ENCODE measurements at places on chromosomes 2 and 18.

DNA sequence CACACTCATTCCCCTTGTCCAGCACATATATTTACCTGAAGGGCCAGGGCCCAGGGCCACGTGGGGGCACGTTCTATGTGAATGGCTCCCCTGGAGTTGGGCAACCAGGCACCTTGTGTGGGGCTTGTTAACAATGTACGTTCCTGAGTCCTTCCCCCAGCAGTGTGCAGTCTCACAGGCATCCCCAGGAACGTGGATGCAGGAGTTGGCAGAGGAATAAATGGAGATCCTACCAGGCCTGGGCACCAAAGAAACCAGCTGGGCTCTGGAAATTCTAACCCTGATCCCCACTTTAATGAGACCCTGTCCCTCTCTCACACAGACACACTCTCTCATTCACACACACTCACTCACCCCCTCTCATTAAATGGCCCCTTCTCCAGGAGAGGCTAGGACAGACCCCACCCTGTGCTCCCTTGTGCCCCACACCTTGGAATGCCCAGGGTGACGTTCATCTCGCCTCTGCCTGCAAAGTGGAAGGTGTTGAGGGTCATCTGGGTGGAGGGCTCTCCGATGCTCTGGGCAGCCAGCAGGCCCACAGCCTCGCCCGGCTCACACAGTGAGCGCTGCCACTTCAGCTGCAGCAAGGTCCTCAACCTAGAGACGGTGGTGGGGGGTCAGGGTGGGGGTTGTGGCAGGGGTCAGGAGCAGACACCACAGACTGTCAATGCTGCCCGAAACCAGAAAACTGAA, 65.6 kb downstream of the POLR1A start:
- no peak for DNase-seq

DNA sequence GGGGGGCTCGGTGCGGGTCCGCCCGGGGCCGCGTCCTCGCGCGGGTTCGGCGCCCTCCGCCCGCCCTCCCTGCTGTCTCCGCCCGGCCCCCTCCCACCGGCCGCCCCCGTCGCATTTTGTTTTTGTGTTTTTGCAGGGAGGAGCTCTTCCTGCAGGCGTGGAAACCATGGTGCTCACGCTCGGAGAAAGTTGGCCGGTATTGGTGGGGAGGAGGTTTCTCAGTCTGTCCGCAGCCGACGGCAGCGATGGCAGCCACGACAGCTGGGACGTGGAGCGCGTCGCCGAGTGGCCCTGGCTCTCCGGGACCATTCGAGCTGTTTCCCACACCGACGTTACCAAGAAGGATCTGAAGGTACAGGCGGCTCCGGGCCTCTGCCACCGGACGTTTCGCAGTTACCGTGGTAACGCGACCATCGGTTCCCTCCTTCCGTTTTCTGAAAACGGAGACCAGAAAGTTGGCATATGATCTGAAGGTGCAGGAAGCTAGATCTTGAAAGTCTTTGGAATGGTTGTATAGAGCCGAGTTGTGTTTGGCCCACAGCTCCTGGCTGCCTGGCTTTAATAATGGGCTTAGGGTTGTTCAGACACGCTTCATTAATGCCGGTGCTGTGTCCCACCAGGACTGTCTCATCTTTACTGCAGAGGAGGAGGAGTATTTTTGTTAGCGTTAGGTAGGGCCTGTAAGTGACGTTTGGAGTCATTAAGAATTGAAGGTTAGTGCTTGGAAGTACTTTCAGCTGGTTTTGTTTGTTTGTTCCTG, 891 bp downstream of the KDM3A start:
- DNase-seq, result peak; percentile 67

DNA sequence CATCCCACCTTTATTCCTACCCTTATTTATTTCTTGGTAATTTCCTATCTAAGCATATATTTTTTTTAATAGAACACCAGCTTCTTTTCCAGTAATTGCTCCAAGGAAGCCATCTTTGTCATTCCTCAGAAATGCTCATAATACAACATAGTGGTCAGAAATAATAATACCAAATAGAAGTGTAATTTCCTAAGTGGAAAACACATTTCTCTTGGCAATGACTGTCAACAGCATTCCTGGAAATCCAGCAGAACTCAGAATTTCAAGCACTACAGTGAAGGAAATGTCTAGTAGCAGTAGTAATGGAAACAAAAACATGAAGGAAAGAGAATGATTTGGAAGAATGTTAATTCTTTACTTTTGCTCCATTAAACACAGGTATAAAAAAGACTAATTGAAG, 56.6 kb downstream of the GDF7 start:
- no peak for DNase-seq

DNA sequence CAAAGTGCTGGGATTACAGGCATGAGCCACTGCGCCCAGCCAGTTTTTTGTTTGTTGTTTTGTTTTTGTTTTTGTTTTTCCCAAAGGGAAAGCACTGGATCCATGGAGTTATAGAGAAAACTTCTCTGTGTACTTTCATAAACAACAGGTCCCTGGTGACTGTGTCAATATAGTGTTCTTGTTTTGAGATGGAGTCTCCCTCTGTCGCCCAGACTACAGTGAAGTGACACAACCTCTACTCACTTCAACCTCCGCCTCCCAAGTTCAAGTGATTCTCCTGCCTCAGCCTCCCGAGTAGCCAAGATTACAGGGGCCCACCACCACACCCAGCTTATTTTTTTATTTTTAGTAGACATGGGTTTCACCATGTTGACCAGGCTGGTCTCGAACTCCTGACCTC, 16.5 kb downstream of the USP34 start:
- no peak for DNase-seq

DNA sequence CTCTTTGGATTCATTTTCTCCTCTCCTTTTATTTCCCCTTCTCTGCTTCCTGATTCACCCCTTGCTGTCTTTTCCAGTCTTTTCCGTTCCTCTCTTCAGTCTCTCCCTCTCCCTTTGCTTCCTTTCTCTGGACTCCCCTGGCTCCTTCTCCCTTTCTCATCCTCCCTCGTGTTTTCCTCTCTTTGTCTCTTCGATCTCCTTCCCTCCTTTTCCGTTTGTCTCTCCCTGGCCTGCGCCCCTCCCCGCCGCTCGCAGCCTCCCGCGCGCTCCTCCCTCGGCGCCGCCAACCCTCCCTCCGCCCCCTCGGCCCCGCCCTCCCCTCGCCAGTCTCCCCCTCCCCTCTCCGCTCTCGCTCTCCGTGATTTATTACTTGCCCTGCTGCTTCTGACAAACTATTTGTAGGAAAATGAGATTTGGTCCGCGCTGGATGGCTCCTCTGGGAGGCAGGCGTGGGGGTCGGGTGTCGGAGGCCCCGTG, 46.0 kb upstream of the PAX8 start:
- DNase-seq, result peak; percentile 4

DNA sequence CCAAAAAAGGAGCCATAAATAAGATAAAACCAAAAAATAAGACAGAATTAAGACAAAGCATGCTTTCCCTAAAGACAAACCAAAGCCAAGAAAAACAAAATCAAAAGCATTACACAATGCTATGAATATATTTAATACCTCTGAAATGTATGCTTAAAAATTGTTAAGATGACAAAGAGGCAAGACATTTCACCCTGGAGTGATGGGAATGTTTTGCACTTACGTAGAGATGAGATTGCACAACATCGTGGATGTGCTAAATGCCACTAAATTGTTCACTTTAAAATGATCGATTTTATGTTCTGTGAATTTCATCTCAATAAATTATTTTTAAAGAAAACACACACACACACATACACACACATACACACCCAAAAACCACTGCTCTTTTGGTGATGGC, 386.6 kb upstream of the KLHL29 start:
- DNase-seq, result no peak
